ENCODE measurements at places on chromosomes 7 and 10. TPM values are rescaled to one million over a fixed set of nuclear protein-coding genes. Genes with fewer than 3 reads are reported as not detected.
A peak's percentile ranks its signal among the peaks of the same experiment; 100 is the strongest.

DNA sequence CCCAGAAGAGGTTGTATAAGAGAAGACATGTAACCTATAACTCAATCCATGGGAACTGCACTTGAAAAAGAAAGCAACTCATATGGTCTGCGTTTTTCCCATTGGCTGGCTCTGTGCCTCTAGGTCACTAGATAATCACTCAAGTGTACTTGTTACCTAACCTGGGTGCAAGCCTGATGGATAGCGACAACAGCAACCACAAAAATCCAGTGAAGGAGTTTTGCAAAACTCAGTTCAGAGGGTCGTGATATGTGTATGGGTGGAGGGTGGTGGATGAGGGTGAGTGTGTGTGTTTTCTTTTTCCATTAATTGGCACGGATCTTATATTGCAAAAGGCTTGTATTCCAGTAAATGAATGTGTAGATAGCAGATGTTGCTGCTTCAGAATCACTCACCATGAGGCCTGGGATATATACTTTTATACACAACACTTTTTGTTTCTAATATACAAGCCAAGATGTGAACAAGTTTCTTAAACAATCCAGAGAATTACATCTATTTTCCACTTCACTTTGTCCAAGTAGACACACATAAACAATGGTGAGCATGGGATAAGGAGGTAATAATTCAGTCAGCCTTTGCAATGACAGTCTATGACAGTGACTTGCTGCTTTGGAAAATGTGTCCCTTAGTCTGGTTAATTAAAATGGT lies 286.9 kb upstream of the DKK1 start:
- DNase-seq = peak; percentile 22

The SLF2 gene
- total RNA-seq = 31.3 TPM

GRCh38 chr7:123539871-123540270 lies 5.5 kb upstream of the IQUB start:
- DNase-seq = no peak

GRCh38 chr10:112918771-112919170 lies 31.3 kb upstream of the TCF7L2 start:
- DNase-seq = no peak

DNA sequence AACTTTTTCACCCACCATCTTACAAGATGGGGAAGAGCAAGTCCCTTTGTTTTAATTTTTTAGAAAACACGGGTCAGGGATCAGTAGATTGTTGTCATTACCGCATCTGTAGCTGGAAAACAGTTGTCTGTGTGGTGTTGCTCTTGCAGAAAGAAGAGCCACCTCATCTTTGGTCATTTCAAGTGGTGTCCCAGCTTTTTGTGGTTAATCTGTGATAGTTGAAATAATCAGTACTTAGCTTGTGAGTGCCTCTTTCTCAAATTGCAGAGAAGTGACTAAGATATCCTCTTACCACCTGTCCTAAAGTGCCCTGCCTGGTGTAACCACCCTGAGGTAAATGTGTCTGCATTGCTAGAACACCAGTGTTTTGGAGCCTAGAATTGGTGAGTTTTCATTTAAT lies 5.5 kb downstream of the PRPF18 start:
- no peak for DNase-seq

- peak; percentile 29 for DNase-seq
These were observed 151.3 kb downstream of the TRIL start for GRCh38 chr7:28806841-28807240.

The AS3MT gene
- total RNA-seq = 0.34 TPM

DNA sequence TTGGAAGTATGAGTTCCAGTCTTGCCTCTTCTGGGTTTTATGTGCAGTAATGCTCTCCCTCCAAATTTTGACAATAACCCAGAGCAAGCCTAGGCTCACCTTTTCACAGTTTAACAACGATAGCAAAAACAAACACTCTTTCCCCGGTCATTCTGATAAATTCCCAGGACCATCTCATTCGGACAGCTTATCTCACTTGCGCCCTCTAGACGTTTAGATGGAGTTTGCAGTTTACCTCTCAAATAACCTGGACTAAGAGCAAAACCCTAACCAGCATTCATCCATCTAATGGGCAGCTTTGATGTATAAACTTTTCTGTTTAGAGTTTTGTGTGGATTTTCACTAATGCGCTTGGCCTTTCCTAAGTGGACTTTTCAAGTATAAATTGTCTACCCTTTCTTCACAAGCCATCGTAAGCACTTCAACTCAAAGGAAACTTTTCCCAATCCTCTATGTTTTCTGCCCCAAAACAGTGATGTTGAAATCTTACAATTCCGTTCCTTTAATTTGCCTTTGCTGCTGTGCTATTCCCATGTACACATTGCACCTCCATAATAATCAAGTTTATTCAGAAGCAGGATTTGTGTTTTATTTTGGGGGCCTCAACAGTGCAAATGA lies 114.9 kb downstream of the HDAC9 start:
- DNase-seq = peak; percentile 61

The HTR7 gene
- 22.9 TPM for total RNA-seq

The TBL2 gene
- 70.2 TPM for total RNA-seq

DNA sequence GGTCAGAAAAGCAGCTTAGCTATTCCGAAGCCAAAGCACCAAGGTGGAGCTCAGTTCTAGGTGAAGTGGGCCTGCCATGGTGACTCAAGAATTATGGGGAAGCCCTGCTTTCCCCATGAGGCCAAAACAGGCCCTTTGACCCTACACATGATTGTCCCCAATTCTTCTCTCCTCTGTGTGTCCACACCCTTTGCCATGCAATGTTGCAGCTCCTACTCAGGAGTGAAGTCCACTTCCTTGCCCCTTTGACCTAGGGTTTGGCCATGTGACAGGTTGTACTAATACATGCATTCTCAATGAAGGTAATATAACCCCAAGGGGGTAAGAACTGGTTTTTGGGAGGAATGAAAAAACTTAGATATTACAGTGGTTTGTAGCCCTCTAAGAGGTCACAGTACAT lies 67.6 kb upstream of the MKRN1 start:
- DNase-seq = no peak

DNA sequence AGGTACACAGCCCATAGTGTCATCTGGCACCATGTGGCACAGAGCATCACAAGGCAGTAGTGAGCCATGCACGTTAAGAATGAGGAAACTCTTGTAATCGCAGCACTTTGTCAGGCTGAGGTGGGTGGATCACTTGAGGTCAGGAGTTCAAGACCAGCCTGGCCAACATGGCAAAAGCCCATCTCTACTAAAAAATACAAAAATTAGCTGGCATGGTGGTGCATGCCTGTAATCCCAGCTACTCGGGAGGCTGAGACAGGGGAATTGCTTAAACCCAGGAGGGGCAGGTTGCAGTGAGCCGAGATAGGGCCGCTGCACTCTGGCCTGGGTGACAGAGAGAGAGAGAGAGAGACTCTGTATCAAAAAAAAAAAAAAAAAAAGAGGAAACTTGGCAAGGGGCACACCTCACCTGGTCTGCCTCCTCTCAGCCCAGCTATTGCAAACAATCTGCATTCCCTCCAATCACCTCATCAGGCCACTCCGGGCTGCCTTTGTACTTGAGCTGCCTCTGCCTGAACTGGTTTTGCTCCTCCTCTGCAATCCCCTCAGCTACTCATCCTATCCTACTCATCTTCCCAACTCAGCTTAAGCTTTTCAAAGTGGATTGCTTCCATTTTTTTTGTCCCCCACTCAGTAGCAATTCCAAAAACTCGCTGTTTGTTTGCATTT lies 46.0 kb upstream of the OPTN start:
- no peak for DNase-seq

The PRSS37 gene
- not detected for total RNA-seq

- no peak for DNase-seq
These were observed 156.4 kb downstream of the CTTNBP2 start for GRCh38 chr7:117716707-117717299.

DNA sequence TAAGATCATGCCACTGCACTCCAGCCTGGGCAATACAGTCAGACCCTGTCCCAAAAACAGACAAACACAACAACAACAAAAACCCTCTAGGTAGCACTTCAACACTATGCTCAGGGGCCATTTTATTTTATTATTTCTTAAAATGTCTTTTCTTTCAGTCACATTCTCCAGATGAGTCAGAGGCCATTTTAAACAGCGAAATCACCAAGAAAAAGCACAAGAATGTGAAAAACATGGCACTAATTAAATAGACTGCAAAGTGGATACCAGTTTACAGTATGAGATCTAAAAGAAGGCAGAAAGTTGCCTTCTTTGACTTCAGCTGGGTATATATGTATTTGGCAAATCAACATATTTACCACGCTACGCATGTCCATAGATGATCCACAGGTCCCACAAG lies 6.1 kb upstream of the FGL2 start:
- DNase-seq = no peak

DNA sequence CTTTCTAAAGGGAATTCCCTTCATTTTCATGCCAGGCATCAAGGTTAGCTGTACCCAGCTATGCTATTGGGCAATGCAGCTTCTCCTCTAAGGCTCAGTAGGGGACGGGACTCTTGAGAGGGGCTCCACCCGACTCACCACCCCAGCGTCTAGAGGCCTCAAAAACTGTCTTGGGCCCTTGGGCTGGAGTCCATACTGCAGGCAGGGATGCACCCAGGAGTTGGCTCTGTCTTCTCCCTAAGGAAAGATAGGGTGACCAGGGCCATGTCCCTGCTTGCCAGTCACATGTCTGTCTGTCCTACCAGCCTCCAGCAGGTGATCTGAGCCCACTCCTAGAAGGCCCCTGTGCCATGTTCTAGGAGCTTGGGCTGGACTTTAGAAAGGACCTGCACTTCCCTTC lies 1.2 kb downstream of the OPN4 start:
- no peak for DNase-seq

- no peak for DNase-seq
These were observed 637.7 kb downstream of the ZNF716 start for GRCh38 chr7:58087536-58088190.

DNA sequence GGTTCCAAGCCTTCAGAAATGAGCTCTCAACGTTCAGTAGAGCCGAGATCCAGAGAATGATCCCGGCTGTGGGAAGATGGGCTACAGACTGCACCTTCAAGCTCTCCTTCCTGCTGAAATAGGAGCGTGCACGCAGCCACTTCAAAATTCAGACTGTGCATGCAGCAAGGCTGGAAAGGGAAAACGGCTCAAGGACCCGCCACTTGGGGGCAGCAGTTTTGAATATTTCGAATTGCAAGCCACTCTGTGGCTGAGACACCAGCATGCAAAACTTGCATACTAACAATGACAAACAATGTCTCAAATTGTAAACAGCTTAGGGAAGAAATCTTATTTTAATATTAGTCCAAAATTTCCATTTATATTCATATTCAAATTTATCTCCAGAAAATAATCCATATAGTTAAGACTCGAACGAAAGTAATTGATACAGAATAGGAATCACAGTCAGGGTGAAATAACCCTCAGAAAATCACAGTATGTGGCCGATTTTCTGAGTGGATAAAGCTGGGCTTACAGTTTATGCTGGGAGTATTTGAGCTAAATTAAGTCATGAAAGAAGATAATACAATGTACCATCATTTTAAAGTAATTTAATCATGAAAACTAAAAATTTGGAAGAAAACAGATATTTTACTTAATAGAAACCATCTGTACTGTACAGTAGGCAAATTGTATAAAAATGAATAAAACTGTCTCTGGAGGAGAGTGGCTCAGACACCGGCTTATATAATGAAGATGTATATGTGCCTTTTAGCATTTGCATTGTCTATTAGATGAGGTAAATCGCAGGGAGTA lies 137.9 kb upstream of the MKI67 start:
- peak; percentile 56 for DNase-seq

The CLDN3 gene
- 0.11 TPM for total RNA-seq
